ENCODE measurements at places on chromosomes 3 and 15. TPM values are rescaled to one million over a fixed set of nuclear protein-coding genes. Genes with fewer than 3 reads are reported as not detected.

The WDR76 gene
- 0.15 TPM for polyA plus RNA-seq

The TOMM70 gene
- 41.9 TPM for polyA plus RNA-seq

The ANKRD34C gene
- 4.0 TPM for polyA plus RNA-seq

The KBTBD13 gene
- polyA plus RNA-seq, result not detected

The HTR3E gene
- not detected for polyA plus RNA-seq

The DNAH1 gene
- 0.15 TPM for polyA plus RNA-seq

The MANF gene
- 119 TPM for polyA plus RNA-seq

The P2RY13 gene
- 0.69 TPM for polyA plus RNA-seq
